ENCODE measurements at places on chromosomes 3 and 15.

GRCh38 chr3:94909726-94910125 is 846.9 kb downstream of the NSUN3 start:
- no peak for DNase-seq

DNA sequence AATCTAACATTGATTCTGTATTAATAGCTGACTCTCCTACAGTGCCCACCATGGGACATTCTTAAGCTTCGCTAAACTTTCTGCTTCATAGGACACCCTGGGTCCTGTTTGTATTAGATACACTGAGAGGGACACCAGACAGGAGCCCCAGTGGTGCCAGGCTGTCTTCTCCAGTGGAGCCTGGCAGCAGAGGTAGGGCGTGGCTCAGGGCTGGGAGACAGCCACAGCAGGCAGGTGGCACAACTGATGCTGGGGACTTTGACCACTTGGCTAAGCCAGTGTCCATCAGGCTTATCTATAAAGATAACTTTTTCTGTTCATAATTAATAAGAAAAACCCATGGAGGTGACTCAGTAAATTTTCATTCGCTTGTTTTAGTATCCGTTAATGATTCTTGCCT is 21.8 kb downstream of the NIPA1 start:
- DNase-seq: no peak

DNA sequence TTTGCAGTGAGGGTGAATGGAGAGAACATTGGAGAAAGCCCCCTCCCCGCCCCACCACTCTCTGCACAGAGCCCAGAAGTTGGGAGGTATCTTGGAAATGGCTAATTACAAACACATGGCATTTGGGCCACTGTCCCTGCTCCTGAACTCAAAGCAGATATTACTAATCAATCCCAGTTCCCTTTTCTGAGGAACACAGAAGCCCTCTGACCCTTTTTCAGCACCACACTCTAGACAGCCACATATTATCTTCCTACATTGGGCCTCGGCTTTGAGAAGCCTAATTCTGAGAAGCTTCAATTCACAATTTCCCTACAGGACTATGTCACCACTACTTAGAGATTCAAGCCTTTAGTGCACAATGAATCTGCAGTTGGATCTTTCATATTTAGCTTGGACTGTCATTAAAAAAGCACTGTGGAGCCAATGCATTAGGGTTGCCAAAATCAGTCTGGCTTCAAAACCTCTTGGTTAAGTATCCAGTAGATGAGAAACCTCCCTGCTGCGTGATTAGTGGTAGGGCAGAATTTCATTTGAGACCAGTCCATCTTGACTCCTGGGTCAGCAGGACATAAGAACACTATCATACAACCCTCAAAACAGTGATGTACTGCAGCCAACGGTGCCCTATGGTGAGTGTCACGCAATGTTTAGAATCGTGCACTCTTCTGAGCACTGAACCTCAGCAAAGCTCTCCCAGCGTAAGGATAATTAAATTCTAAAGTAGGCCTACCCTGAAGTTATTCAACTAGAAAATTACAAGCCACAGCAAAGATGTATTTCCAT is 26.1 kb downstream of the MGLL start:
- DNase-seq: no peak

DNA sequence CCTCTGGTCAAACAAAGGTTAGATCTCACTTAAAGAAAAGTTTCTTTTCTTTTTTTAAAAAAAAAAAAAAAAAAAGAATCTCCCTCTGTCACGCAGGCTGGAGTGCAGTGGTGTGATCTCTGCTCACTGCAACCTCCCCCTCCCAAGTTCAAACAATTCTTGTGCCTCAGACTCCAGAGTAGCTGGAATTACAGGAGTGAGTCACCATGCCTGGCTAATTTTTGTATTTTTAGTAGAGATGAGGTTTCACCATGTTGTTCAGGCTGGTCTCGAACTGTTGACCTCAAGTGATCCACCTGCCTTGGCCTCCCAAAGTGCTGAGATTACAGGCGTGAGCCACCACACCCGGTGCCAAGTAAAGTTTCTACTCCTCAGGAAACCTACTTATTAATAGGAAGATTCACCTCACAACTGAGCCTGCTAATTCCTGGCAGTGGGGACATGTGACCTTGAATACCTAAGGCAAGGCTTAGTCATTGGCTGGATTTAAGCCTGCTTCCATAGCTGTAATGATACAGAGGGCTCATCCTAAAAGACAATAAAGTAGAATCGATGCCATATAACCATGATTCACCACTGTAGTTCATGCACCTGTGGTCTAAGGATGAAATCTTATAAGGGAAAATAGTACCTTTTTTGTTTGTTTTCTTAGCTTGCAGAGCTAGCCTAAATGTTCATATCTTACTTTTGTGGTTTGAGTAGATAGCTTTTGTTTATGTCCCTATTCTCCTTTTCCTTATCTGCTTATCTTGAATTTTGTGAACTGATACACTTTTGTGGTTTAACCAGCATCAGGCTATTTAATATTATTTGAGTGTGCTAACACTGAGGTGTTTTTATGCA is 24.8 kb upstream of the RBMS3 start:
- no peak for DNase-seq

- DNase-seq: no peak
These were observed 11.4 kb upstream of the RAB11A start for GRCh38 chr15:65857718-65858402.

- no peak for DNase-seq
These were observed 138.7 kb upstream of the CBLB start for GRCh38 chr3:106007512-106007911.
